Substantia nigra (tissue), 51 donors: ENCODE measurements at places on chromosomes 5 and 9.

DNA sequence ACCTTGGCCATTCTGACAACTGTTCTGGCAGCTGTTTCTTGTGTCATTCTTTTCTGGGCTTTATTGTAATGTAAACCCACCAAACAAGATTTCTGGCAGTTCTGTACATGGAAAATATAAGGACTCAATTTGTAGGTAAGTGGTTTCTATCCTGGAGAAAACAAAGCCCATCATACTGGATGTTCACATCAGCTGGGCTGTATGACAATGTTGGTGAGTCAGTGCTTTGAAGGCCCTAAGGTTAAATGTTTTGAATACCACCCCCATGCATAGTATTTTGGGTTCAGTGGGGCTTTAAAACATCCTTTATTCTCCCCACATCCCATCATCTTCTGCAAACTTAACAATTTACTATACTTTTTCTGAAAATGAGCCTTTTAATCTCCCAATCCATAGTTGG is 52.5 kb downstream of the SH3GL2 start:
- DNase-seq = no peak

DNA sequence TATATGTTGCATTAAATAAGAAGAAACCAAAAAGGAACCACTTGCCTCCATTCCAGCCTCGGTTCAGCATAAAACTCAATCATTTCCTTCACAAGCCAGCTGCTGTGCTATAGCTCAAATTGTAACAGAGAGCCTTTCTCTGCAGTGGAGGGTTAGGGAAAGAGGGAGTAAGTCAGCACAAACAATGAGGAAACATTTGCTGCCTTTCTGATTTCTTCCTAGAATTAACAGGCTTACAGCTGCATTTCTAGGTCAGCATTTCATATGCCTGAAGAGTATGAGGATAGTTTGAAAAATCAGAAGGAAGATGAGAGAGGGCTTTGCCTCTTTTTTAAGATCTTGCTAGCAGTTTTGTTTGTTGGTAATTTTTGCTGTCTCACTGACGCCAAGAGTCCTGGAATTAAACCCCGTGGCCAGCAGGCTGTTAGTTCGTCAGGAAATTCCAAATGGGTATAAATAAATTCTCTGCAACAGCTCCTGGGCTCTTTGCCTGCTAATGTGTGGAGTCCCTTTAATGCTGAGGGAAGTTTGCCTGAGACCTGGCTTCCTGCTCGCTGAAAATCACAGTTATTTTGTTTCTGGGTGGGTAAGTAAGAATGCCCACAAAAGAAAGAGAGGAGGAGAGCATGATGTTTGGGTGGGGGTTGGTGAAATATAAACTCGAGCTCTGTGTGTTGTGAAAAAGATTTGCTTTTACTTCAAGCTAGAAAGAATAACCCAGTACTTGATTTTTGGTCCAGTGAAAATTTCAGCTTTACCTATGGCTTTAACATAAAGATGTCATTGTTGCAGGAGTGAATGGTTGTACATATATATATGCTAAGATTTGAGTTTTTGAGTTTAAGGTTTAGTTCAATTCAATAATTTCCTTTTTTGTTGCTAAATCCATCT is 148.1 kb upstream of the DMRT1 start:
- DNase-seq = no peak

DNA sequence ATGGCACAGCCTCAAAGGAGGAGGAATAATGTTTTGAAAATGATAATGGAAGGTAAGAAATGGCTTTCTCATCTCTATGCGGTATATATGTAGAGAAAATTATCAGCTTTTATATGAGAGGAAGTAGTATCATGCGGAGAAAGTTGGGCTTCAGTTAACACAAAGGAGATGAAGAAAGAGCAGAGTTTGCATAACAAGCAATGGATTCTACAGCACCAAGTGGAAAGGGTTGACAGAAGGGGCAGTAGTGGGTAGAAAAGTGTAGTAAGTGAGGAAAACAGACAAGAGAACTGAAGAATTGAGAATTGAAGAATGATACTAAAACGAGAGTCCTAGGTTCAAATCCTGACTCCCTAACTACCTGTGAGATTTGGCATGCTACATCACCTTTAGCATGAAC is 51.0 kb downstream of the GNG10 start:
- no peak for DNase-seq

- no peak for DNase-seq
Observed at GRCh38 chr9:14135421-14135820, 178.5 kb downstream of the NFIB start.

DNA sequence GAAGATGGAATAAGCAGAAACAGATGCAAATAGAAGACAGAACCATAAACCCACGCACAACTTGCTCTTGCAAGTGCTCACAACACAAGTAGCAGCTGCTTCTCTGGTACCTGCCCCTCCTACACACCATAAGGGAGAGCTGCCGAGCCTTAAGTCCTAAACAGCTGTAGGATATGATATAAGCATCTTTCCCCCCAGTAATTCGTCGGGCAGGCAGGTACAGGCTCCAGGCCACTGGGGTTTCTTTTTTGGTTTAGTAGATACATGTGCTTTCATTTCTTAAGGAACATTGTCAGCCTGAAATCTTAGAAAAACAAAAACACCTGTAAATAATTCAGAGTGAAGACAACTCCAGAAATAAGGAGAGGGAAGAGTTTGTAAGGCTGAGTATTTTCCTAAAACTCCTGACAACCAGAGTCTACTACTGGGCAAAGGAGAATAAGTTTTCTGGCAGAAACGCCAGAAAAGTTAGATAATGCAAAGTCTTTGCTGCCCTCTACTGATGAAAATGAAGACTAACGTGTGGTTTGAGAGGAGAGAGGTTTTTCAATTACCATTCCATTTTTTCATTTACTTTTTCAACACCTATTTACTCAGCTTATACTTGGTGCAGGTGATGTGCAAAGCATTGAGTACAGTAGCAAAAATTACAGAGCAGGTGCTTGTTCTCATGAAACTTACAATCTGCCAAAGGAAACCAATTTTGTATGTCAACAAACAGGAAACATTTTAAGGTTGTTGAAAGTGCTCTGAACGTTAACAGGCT is 20.1 kb upstream of the TCERG1 start:
- DNase-seq = no peak

DNA sequence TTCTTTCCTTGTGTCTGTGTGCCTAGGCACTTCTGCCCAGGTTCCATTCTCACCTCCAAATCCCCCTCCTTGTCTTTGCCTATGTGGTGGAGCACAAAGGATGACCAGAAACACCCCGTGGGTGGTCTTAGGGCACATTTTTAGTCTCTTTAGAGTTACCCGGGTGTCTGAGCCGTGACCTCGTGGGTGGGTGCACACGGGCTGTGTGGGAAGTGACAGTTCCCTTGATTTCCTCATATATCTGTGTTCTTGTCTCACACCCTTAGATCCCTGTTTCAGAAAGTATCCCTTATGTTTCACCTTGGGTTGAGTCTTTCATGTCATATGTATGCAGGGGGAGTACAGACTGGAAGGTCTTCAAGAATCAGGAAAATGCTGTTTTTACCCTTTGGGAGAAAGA is 13.4 kb upstream of the SMIM32 start:
- no peak for DNase-seq

DNA sequence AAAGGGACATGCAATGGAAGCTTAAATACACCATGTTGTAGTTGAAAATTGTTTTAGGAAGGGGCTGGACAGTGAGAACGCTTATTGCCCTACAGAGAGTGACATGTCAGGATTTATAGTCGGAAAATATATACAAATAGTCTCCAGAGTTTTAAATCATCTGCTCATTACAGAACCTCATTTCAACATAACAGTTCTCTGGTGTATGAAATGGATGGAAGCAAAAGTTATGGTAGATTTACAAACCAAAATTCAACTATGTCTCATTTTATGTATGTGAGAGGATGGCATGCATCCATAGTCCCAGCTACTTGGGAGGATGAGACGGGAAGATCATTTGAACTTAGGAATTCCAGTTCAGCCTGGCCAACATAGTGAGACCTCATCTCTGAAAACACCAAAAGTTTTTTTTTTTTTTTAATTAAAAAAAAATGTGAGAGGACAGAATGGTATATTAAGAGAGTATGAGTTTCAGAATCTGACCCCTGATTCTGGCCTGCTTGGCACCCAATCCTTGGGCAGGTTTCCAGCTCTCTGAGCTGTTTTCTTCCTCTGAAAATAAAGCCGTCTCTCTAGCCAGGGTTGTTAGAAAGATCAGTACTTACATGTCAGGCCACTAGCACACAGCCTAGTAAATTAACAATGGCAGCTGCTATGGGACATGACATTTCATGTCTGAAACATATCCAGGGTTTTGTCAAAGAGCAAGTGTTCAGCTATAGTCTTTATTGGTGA is 40.1 kb downstream of the IQGAP2 start:
- DNase-seq = no peak

DNA sequence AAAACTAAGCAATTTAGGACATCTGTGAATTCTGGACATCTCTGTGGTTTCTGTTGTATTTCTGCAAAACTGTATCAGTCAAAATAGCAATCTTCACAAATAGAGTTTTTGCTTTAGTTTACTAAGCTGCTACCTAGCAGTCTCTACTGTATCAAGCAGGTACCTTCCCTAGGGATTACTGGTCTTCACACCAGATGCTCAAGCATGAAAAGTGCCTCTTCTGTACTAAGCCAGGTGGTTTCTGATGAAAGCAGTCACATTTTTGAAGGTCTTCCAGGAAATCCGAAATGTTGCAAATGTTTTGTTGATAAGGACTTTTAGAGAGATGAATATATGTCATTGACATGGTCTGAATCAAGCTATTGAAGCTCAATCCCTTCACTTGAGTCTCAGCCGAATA is 540.0 kb downstream of the KCTD16 start:
- DNase-seq = no peak

GRCh38 chr9:70576116-70576515 is 161.7 kb upstream of the KLF9 start:
- DNase-seq = no peak

- DNase-seq = no peak
Observed at GRCh38 chr9:33340186-33340585, 49.9 kb downstream of the NFX1 start.

- DNase-seq = no peak
Observed at GRCh38 chr9:77417566-77417965, 230.6 kb downstream of the GNA14 start.

DNA sequence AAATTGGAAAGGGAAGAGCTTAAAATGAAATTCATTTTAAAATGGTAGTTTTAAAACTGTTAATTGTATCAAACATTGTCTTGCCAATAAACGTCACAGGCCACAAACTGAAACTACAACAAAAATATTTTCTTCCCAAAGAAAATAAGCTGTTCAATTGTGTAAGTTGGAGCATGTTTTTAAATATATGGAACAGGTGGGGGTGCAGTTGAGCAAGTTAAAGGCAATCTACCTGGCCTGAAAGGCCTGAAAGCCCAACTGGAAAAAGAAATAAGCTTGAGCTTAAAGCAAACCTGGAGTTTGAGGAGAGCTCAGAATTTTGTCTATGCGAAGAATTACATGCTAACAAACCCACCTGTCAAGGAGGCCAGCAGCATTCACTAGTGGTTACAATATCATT is 439.5 kb downstream of the ACTL7B start:
- no peak for DNase-seq

DNA sequence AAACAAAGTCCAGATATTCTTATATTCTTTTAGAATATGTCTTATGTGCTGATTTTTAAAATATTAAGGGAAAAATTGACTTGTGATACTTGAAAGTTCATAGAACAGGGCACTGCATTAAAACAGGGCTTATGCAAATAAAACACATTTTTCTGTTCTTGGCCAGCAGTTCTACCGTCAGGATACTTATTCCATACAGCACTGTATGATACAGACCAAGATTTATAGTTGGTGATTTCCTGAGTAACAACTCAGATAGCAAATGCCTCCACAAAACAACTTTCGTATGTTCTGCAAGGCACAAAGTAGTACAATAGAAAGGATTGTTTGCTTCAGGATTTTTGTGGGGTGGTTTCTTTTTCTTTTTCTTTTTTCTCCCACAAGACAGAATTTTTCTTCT is 70.0 kb downstream of the F2RL2 start:
- no peak for DNase-seq

DNA sequence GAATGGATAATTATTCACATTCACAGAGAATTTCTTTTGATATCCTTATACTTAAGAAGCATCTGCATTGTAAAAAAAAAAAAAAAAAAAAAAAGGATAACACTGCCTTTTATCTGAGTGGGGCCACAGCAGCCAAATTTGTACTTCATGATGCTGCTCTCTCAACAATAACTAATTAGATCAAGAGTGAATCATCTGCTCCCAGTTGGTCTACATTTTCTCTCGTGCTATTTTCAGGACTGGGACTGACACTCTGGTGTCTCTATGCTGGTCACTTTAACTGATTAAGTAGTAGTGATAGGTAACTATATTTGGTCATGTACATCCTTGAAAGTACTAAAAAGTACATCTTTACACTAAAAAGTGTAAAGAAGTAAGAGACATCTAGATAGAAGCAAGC is 90.1 kb downstream of the RFX3 start:
- no peak for DNase-seq

- no peak for DNase-seq
Observed at GRCh38 chr9:136119061-136119882, 597 bp upstream of the TMEM250 start.

DNA sequence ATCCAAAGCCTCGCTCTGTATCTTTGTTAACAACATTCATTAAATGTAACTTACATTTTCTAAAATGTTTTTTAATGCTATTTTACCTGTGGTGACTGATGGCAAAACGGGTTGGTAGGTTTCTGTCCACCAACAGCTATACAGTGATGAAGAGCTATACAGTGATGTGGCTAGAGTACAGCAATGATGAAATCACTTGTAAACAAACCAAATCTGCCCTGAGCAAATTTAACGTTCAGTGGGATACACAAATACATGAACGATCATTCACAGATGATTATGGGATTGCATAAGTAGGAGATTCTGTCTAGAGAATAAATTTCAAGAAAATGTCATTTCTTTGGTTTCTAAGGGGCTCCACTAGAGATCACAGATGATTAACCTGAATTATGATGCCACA is 132.7 kb downstream of the MPDZ start:
- no peak for DNase-seq

DNA sequence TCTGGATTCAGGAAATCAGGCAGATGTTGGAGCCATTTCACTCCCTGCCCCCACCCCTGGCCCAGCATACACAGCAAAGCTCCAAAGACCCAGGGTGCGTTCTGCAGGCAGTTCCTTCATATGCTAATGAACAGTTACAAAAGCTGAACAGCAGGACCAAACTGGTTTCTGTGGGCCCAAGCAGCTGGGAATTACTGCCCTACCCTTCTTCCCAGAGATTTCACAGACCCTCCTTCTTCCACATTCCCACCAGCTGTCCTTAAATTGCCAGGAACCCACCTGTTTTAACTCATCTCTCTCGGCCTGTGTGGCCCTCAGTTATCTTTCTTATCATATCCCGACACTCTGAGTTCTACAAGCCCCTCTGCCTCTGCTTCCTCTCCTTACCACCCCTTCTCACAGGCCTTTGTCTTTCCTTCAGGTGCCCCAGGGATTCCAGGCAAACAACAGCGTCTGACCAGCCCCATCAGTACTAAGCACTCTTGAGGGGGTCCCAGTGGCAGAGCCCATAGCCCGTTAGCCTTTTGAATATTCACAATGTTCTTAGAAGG is 10.6 kb upstream of the F2RL1 start:
- peak; percentile 33 for DNase-seq

- no peak for DNase-seq
Observed at GRCh38 chr5:151195622-151196021, 28.3 kb downstream of the CCDC69 start.
